RCC 7860 (cell line): ENCODE measurements at places on chromosomes 3 and 15.
A peak's percentile ranks its signal among the peaks of the same experiment; 100 is the strongest.

GRCh38 chr3:58025837-58026569 lies 17.8 kb downstream of the FLNB start:
- DNase-seq: peak; percentile 24

GRCh38 chr15:67185621-67186225 lies 68.7 kb downstream of the AAGAB start:
- no peak for DNase-seq

DNA sequence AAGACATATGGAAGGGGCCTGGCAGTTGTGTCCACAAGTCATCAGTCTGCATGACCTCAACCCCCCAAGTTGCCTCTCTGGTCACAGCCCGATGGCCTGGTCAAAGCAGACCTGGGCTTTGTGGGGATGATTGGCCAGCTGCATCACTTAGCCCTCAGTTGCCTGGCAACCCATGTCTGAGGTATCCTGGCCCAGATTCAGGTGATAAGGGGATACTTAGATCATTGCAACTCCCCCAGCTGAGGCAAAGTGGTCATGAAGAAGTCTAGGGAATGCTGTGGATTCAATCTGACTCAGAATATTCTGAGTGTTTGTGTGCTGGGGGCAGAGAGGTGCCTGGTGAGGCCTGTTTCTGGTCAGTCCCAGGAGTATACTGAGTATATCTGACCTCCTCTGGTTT lies 5.0 kb downstream of the GPR156 start:
- peak; percentile 88 for DNase-seq

GRCh38 chr3:149145356-149145755 lies 15.9 kb downstream of the HPS3 start:
- DNase-seq: no peak

- DNase-seq: no peak
Observed at GRCh38 chr3:31448035-31448881, 84.5 kb upstream of the STT3B start.

DNA sequence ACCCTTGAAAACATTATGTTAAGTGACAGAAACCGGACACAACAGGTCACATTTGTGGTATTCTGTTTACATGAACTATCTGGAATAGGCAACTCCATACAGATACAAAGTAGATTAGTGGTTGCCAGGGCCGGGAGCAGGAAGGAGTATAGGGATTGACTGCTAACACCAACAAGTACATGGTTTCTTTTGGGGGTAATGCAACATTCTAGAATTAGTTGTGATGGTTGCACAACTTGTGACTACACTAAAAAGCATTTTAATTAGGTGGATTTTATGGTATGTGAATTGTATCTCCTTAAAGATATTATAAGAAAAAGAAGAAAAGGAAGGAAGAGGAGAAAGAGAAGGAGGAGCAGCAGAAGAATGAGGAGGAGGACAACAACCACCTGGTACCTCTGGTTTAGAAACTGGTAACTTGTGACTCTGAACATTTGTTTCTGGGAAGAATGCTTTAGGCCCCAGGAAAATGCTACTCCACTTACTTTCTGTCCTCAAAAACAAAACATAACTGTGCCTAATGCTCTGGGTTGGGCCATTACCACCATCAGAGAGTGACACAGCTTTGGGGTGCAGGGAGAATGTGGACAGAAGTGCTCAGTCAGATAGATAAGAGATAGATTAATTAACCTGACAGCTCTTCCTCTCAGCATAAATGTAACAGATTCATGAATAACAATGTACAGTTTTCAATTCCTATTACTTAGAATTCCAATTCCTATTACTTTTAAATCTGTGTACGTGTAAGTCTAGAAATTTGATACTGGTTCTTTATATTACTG lies 20.3 kb downstream of the SETMAR start:
- DNase-seq: no peak

GRCh38 chr3:137769322-137770065 lies 5.4 kb downstream of the SOX14 start:
- no peak for DNase-seq

GRCh38 chr3:138694287-138695007 lies 85.9 kb downstream of the FAIM start:
- DNase-seq: peak; percentile 98

DNA sequence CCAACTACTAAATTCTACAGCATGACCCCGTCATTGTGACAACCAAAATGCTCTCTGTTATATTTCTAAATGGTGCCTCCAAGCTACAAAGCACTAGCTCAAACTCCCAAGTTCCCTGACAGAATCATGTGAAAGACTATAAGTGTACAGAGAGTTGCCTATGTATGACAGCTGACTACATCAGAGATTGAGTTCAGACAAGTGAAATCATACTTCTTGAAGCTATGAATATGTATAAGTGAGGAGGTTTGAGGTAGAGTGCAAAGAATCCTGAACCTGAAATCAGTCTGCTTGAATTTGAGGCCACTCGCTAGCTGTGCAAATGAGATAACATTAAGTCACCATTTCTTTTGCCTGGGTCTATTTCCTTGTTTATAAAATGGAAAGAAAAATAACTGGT lies 63.9 kb upstream of the TP63 start:
- no peak for DNase-seq

GRCh38 chr15:85407421-85408269 lies 27.2 kb downstream of the AKAP13 start:
- peak; percentile 77 for DNase-seq

DNA sequence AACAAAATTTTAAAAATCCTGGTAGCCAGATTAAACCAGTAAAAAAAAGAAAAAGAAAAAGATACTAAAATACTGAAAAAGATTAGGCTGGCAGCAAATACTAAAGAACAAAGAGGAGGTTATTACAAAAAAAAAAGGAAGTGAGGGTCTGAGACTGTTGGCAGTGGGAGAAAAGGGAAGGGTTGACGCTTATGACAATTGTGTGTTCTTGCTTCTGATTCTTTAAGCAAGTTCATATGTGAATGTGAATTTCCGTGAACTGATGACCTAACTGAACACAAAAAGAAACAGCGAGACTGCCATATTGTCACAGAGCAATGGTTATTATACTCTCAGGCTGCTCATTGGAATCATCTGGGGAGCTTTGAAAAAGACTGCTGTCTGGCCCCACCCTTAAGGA lies 56.5 kb downstream of the ATP13A4 start:
- no peak for DNase-seq

DNA sequence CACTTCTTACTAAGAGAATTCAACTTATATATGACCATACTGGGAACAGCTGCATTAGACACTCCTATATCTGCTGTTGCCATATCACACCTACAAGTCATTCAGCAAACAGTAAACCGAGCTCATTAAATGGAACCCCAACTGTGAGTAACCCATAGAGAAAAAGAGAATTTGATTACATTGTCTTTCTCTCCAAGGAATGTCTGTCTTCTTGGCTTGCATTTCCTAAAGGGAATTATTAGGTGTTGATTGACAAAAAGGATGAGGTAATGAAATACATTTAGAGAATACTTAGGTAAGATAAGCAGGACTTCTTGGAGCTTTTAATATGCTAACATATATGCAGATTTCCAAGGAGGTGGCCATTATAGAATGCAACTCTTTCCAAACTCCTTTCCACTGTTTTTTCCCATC lies 76.8 kb downstream of the SLMAP start:
- no peak for DNase-seq

- no peak for DNase-seq
Observed at GRCh38 chr3:120460181-120460790, 9.5 kb upstream of the FSTL1 start.

DNA sequence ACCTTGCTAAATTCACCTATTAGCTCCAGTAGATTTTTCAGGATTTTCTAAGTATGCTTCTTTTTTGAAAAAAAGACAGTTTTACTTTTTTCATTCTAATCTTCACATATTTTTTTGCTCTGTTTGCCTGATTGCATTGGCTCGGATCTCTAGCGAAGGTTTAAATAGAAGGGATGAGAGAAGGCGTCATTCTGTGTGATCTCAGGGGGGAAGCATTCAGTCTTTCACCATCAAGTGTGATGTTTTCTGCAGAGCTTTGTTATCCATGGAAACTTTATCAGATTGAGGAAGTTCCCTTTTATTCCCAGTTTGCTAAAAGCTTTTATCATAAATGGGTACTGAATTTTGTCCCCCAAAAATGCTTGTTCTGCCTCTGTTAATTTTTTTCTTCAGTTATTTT lies 120.3 kb downstream of the LRRK1 start:
- DNase-seq: no peak

DNA sequence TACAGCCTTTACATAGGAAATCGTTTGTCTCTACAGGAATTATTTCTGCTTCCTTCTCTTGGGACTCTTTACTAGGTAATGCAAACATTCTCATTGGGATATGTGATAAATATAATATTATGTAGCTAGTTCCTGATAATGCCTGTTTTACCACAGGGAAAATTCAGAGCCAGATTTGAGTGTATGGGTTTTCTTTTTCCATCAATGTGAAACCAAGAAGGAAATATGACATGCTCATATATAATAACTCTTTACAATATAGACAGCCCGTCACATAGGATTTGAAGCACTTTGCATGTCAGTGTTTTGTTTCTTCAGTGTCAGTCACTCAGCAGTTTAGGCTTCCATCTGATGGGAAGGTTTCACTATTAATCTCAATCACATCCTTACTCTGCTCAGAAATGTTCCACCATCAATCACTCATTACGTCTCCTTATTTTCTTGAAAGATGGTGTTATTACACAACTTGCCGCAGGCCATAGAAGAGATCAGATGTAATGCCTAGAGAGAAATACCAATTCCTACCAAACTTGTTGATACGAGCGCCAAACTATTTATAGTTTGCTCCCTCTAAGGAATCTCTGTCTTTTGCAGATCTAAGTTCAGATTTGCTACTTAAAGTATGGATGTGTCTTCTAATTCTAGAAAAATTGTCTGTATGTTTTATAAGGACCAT lies 314.8 kb downstream of the DIPK2A start:
- DNase-seq: no peak

- no peak for DNase-seq
Observed at GRCh38 chr15:79977431-79978054, 6.5 kb upstream of the BCL2A1 start.

GRCh38 chr3:157530637-157531300 lies 27.6 kb upstream of the VEPH1 start:
- no peak for DNase-seq

- DNase-seq: peak; percentile 23
Observed at GRCh38 chr3:180594631-180595558, 7.1 kb upstream of the TTC14 start.

DNA sequence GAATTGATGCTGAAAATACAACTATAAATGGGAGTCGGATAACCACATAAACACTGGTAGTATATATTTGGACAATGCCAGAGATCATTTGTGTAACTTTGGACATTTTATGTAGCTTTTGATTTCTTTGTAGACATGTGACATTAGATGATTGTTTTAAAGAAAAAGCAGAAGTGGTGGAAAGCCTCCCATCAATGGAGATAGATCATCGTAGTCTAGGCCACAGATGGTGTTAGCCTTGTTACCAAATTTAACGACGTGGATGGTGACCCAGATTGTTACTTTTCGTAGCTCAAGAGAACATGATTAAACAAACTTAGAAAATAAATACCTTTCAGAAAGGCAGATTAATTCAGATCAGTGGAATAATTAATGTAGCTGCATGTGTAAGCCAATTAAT lies 8.8 kb downstream of the CACNA1D start:
- no peak for DNase-seq

DNA sequence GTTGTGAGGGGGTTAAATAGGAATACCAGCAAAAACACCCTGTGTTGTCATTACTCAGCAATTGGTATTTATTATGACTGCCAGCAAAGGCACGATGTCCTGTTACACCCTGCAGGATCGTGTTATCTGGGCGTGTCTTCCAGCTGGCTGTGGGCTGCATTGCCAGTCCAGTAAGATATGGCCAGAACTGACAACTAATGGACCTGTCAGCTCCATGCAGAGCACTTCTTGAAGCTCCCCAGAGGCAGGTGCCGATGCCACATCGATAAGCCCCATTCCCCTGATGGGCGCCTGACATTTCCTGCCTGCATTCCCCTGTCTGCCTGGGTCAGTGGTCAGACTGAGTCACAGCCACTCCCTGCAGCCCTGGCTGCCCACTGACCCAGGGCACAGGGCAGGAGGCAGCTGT lies 79.7 kb upstream of the RASGRF1 start:
- peak; percentile 34 for DNase-seq

DNA sequence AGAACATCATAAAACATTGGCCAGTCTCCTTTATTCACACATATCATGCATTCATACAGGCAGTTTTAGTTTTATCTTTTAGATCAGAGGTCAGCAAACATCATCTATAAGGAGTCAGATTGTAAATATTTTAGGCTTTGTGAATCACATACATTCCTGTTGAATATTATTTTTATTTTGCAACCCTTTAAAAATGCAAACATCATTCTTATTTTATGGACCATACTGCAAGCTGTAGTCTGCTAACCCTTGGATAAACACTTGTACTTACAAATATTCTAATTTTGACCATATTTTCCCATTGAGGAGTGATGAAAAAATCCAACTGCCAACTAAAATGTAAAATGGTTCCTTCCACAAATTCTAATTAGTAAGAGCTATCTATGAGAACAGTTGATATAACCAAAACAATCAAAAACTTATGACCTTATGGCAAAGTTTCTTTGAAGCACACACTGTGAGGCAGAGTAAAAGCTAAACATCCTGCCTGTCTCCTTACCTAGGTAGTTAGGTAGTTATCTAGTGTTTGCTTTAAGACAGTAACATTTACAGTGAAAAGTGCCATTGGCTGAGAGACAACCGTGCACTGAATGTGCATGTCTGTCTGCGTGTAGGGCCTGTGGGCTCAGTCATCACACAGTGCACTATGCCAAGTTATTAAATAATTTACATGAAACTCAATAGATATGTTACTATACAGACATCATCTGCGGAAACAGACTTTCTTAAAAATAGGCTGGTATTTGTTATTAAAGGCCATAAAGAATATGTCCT lies 57.7 kb downstream of the PIK3R4 start:
- DNase-seq: no peak

GRCh38 chr15:89358755-89359439 lies 24.3 kb upstream of the POLG start:
- peak; percentile 50 for DNase-seq

DNA sequence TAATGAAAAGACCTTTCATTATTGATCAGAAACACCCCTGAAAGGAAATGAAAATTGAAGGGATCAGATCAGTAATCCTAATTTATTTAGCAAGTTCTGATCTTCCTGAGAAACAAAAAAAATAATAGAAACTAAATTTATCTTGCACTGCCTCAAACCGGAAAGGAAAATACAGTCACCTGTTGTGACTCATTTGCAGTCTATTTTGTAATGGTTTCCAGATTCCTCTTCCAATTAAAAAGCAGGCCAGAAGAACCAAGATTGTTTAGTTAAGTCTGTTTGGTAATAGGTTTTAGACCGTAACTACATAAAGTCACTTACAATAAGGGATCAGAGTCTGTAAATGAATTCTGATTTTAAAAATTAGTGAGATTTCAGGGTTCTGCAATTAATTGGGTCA lies 49.7 kb upstream of the ATOSA start:
- DNase-seq: no peak

DNA sequence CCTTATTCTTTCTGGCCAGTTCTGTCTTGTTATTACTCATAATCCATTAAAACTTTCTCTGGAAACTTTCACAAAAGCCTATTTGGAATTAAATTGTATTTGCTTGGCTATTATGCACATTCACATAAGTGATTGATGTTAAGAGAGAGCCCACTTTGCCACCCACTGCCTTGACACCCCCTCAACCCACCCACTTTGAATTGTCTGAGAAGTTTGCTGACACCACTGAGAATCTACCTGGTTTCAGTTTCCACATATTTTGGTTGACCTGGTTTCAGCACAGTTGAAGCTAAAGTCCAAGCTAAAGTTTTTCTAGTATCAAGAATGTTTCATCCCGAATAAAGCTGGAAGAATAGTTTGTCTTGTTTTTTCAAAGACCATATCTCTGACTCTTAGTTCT lies 70.9 kb downstream of the ARMC8 start:
- no peak for DNase-seq
